ENCODE measurements at places on chromosomes 1 and 21.

GRCh38 chr1:38336301-38336923 is 289.8 kb upstream of the POU3F1 start:
- DNase-seq, result peak; percentile 14

DNA sequence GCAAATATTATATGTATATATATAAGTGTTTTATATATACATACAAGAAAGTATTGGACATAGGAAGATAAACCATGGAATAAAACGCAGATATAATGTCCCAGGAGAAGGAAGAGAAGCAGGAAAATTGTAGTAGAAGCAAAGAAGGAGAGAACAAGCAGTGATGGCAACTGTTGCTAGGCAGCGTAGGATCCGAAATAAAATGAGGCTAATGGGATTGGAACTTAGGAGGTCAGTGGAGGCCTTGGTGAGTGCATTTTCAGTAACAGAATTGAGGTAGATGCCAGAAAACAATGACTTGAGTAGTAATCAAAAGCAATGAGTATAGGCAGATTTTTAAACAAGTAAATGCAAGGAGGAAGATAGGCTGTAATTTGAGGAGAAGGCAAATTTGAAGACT is 265.8 kb downstream of the LRRC7 start:
- DNase-seq, result no peak

DNA sequence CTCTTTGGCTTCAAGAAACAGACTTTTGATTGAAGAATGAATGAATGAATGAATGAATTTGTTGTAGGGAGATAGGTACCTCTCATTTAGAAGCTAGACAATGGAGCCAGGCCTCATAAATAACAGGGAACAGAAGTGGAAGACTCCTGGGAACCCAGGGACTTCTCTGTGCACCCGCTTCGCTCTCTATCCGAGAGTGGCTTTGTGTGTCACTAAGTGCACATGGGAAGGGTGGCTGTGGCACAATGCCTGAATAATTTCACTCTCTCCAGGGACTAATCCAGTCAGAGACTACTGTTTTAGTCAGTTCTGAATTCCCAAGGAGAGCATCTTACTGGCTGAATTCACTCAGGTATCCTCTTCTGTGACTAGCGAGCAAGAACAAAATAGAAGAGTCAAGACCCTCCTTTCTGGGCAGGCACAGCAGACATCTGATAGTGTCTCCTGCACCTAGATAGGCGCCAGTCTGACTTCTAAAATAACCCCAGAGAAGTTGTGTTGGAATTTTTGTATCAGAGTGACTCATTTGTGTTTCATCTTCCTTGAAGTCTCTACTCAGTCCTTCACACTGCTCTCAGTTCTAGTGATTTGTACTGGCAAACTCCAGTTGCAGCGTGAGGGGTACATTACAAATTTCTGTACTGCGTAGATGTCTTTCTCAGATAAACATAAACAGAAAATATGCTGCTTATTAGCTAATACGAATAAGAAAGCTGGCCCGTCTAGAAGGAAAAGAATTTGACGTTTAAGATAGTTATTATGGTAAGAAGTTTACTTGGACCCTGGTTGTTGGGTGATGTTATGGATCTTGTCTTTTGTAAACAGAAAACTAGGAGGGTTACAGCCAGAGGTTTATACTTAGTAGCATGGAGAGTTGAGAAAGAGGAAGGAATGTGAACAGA is 34.0 kb downstream of the BACH1 start:
- DNase-seq, result no peak

- DNase-seq, result peak; percentile 94
These were observed 825 bp downstream of the TMEM39B start for GRCh38 chr1:32073299-32074229.

Data from renal pelvis (tissue), 12 donors.